Ovary (tissue), 10 donors: ENCODE measurements at places on chromosomes 7 and 10. TPM values are rescaled to one million over a fixed set of nuclear protein-coding genes. Genes with fewer than 3 reads are reported as not detected.
A peak's percentile ranks its signal among the peaks of the same experiment; 100 is the strongest.

DNA sequence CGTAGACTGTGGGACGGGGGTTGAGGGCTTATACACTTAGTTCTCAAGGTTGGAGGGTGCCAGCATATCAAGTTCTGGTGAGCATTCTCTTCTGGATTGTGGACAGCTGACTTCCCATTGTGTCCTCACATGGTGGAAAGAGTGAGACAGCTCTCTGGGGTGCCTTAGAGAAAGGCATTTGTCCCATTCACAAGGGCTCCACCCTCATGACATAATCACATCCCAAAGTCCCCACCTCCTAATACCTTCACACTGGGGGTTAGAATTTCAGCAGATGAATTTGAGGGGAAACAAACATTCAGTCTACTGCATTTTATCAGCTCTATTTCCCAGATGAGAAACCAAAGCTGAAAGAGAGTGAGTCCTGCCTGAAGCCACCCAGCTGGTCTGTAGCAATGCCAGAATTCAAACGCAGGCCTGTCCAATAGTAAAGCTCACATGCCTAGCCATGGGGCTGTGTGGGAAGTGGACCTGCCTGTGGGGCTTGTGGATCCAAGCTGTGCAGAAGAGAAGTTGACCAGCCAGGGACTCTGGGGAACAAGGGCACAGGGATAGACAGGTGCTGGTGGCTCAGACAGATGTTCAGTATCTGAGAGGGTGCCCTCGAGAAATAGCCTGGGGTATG lies 34.9 kb upstream of the LOXL4 start:
- H3K4me1 ChIP-seq = no peaks in the 10 kb centered on the region
- no peaks in the 10 kb centered on the region for H3K36me3 ChIP-seq
- DNase-seq = no peak
- H3K4me3 ChIP-seq = no peak overlapping the region

- no peaks in the 10 kb centered on the region for H3K36me3 ChIP-seq
- H3K27me3 ChIP-seq = no peaks in the 10 kb centered on the region
- H3K27ac ChIP-seq = peak overlapping the region; percentile 81
- H3K4me3 ChIP-seq = no peak overlapping the region
These were observed 2.0 kb upstream of the TNS3 start for GRCh38 chr7:47583739-47584535.

DNA sequence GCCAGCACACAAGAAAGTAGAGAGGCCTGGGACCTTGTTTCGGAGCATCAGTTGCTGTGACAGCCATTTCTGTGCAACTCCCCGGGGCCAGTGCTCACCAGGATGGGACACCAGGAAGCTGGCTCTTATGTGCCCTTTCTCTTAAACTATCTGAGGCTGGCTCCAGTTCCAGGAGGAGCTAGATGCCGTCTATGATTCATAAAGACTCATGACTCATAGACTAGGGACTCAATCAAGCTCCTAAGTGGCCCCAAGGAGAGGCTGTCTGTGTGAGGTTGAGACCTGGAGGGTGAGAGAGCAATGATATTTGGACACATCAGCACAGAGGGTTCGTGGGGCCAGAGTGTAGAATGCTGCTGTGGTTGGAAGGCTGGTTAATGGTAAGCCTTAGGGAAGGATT lies 580.1 kb downstream of the CCSER2 start:
- no peaks in the 10 kb centered on the region for H3K27me3 ChIP-seq
- no peak overlapping the region for H3K27ac ChIP-seq
- H3K4me1 ChIP-seq = no peaks in the 10 kb centered on the region

The DDIT4 gene
- total RNA-seq = 1,673 TPM

The GRIFIN gene
- total RNA-seq = not detected
